ENCODE measurements at places on chromosomes 11 and 22. TPM values are rescaled to one million over a fixed set of nuclear protein-coding genes. Genes with fewer than 3 reads are reported as not detected.

Gene C22orf42
- polyA plus RNA-seq: not detected

Gene SMC1B
- 0.11 TPM for polyA plus RNA-seq

Gene AGBL2
- polyA plus RNA-seq: 0.47 TPM

DNA sequence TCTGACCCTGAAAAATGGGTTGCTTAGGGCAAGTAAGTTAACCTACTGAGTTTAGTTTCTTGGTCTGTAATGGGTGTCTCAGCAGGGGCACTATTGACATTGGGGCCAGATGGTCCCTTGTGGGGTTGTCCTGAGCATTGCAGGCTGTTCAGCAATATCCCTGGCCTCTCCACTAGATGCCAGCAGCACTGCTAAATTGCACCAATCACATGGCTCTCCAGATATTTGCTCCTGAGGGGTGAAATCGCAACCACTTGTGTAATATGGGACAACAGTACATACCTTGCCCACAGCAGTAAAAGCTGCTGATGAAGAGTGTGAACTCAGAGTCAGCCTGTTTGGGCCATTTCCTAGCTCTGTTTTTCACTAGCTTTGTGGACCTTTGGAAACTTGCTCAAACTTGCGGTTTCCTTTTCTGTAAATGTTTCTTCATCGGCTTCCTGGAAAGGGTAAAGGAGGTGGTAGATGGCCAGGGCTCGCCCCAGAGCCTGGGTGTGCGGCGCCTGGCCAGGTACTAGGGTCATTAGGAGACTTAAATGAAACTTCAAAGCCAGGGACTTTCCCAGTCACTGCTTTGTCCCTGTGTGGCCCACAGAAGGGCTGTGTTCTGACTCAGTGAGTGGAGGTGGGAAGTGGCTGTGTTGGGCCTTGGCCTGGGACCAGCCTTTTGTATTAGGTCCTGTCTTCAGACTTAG, 13.0 kb downstream of the NCF4 start:
- DNase-seq: no peak
